Activated CD8-positive, alpha-beta memory T cell treated with anti-CD3 and anti-CD28 coated beads, Interleukin-2, amount 50 U/mL, for 4 hours (primary cell): ENCODE measurements at places on chromosomes 1 and 21.

GRCh38 chr1:246181241-246181640, 325.8 kb downstream of the SMYD3 start:
- DNase-seq = no peak

DNA sequence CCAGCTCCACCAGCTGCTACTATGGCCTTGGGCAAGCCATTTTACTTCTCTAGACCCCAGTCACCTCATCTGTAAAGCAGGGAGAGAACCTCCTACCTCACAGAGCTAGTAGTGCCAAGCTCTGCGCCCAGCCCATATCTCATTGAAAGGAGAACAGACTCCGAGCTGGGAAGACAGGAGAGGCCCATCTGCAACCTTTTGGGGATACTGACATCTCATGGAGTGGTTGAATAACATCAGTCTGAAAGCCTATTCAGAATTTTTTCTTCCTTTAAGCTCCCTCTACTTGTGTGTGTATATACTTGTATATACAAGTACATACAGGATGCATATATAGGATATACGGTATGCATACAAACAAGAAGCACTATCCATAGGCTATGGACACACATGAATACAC, 279.5 kb upstream of the POU3F1 start:
- no peak for DNase-seq

DNA sequence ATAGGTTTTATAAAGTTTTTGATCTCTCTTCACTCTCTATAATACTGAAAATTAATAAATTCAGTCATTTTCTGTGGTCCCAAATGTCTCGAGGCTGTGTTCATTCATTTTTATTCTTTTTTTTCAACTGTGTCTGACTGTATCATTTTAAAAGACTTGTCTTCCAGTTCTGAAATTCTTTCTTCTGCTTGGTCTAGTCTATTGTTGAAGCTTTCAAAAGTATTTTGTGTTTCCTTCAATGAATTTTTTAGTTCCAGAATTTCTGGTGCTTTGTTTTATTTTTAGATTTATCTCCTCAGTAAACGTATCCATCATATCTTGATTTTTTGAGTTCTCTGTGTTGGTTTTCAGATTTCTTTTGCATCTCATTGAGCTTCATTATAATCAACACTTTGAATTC, 161.0 kb upstream of the CHRM3 start:
- no peak for DNase-seq

- no peak for DNase-seq
These were observed 25.8 kb upstream of the GADD45A start for GRCh38 chr1:67659229-67659628.

DNA sequence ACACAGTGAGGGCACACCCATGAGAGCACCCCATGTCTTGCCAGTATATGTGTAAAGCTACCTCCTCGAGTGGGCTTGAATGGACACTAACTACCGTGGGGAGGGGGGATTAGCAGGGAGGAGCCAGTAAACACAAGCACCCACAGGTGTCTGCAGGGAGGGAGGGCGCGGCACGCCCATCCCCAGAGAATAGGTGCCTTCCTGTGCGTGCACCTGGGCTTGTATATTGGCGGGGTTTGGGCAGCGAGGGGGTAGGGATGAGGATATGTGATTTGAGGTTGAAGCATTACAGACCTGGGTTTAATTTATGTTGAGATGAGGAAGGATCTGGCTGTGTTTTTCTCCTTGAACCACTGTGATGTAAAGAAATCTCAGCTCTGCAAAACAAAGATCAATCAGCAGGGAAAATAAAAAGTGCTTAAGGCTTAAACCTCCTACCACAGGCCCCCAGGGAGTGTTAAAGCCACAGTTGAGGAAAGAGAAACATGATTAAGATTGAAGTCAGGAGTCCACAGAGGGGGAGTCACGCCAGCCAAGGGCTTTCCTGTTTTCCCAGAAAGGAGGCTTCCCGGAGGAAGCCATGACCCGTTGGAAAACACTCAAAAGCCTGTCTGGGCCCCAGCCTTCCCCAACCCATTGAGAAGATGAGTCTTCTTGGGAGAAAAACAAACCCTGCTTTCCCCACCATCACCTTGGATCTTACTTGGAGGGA, 80.0 kb downstream of the CAMK2N1 start:
- DNase-seq = no peak
